Activated CD4-positive, alpha-beta memory T cell treated with anti-CD3 and anti-CD28 coated beads for 36 hours (primary cell): ENCODE measurements at places on chromosomes 16 and 17.
A peak's percentile ranks its signal among the peaks of the same experiment; 100 is the strongest.

- no peaks in the 10 kb centered on the region for H3K36me3 ChIP-seq
- no peak overlapping the region for H3K4me3 ChIP-seq
- H3K27ac ChIP-seq = no peak overlapping the region
- peaks cover 9% of the 10 kb centered on the region for H3K27me3 ChIP-seq
Measured at GRCh38 chr17:33046361-33047255, 55.0 kb downstream of the SPACA3 start.

- no peak overlapping the region for H3K4me3 ChIP-seq
- no peaks in the 10 kb centered on the region for H3K36me3 ChIP-seq
- H3K4me1 ChIP-seq = peaks cover 21% of the 10 kb centered on the region
- no peak overlapping the region for H3K27ac ChIP-seq
- peaks cover 6% of the 10 kb centered on the region for H3K27me3 ChIP-seq
Measured at GRCh38 chr16:24853169-24853824, 7.5 kb downstream of the SLC5A11 start.

GRCh38 chr17:20153231-20153630 is 144.1 kb downstream of the SPECC1 start:
- H3K4me3 ChIP-seq = no peak overlapping the region
- H3K4me1 ChIP-seq = peaks cover 4% of the 10 kb centered on the region
- H3K27me3 ChIP-seq = peaks cover 4% of the 10 kb centered on the region

DNA sequence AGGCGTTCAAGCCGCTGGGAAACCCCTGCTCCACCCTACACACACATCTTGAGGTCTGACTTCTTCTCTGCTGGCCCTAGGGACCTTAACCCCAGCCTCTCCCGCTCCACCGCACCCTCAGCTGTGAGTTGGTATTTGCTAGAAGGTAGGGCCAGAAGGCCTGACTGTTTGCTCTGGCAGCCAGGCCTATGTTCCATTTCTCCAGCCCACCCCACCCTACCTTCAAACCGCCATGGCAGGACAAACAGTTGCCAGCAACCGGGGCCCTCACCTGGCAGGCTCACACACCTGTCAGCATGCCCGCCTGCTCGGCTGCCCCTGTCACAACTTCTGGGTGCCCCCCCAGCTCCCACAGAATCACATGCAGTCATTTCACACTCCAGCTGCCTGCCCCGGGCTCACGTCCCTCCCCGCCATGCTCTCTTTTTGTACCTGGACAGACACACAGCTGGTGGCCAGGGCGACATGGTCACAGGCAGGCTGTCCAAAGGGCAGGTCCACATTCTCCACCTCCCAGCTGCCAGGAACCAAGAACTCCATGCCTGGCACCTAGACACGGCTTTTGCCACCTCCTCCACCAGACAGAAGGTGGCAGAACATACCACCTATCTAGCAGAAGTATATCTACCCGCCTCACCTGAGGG is 2.6 kb upstream of the ATP2A3 start:
- H3K27ac ChIP-seq = peak overlapping the region; percentile 51
- no peak for DNase-seq
- no peaks in the 10 kb centered on the region for H3K36me3 ChIP-seq
- peaks cover 27% of the 10 kb centered on the region for H3K4me1 ChIP-seq
- H3K4me3 ChIP-seq = peak overlapping the region; percentile 45

GRCh38 chr16:23362460-23363317 is 60.6 kb downstream of the SCNN1B start:
- H3K4me1 ChIP-seq = peaks cover 10% of the 10 kb centered on the region
- no peak overlapping the region for H3K27ac ChIP-seq
